ENCODE measurements at places on chromosomes 12 and 14.

- no peak for DNase-seq
These were observed 8.8 kb downstream of the NRIP2 start for GRCh38 chr12:2826036-2826435.

GRCh38 chr12:77179515-77179914, 114.1 kb upstream of the E2F7 start:
- DNase-seq: no peak

GRCh38 chr14:50049703-50050570, 66.4 kb downstream of the VCPKMT start:
- no peak for DNase-seq

- no peak for DNase-seq
These were observed 22.5 kb upstream of the CMKLR1 start for GRCh38 chr12:108361606-108362005.

GRCh38 chr12:79524507-79525148, 166.1 kb downstream of the PAWR start:
- DNase-seq: no peak

- DNase-seq: no peak
These were observed 55.8 kb downstream of the SRRM4 start for GRCh38 chr12:119036878-119037825.

- no peak for DNase-seq
These were observed 723.7 kb upstream of the USP15 start for GRCh38 chr12:61536525-61536924.

DNA sequence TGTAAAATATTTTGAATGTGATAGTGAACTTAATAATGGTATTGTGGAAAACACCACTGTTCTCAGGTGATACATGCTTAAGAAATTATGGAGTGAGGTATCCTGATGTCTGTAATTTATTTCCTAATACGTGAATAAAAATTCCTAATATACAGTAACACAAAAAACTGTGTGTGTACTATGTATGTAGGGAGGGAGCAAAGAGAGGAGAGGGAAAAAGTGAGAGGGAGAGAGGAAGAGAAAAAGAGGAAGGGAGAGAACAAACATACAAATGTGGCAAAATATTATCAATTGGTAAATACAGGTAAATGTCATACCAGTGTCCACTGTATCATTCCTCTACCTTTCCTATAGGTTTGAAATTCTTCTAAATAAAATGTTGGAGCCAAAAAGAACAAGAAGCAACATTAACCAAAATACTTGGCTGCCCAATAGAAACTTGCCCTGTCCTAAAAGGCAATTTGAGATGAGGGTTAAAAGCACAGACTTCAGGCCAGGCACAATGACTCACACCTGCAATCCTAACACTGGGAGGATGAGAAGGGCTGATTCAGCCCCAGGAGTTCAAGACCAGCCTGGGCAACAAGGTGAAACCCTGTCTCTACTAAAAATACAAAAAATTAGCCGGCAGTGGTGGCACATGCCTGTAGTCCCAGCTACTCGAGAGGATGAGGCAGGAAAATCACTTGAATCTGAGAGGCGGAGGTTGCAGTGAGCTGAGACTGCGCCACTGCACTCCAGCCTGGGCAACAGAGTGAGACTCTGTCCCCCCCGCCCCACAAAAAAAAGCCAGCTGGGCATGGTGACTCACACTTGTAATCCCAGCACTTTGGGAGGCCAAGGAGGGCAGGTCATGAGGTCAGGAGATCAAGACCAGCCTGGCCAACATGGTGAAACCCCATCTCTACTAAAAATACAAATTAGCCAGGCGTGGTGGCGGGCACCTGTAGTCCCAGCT, 14.5 kb downstream of the R3HDM2 start:
- no peak for DNase-seq

- DNase-seq: no peak
These were observed 619.4 kb downstream of the CCER1 start for GRCh38 chr12:90335566-90335965.

GRCh38 chr14:53062856-53063255, 90.3 kb downstream of the DDHD1 start:
- no peak for DNase-seq

GRCh38 chr14:20989471-20989786, 351 bp upstream of the METTL17 start:
- DNase-seq: no peak

DNA sequence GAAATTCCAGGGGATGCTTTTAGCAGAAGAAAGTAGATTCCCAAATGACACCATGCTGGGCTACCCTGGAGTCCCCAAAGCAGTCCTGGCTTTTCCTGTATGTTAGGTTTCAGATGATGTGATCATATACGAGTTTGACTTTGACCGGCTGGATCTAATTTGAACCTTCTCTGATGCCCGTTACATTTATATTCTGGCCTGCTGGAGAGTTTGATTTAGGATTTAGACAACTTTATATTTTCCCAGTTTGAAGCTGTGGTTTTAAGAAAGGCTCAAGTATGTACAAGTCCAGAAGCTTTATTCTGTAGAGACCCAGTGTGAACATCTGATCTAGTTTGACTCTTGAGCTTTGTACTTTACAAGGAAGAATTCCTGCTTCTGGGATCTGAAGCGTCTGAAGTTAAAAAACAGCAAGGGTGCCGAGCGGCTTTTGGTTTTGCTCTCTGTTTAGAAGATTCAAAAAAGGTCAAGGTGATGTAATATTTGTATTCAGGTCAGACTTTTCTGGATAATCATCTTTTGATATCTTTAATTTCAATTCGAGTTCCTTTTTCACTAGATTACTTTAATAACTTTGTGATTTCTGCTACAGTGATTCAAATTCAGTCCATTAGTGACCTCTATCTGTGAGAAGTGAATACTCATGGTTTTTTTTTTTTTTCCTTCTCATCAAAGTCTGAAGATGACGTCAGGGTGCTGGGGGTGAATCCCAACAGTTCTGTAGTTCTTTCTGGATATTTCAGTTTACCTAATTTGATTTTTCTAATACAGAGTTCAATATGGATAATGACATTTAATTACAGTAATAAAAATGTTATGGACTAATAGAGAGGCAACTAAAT, 6.3 kb downstream of the FLRT2 start:
- DNase-seq: no peak

GRCh38 chr12:117580718-117581062, 219.3 kb upstream of the NOS1 start:
- DNase-seq: no peak

- no peak for DNase-seq
These were observed 1353.9 kb downstream of the AACS start for GRCh38 chr12:126419131-126419530.

DNA sequence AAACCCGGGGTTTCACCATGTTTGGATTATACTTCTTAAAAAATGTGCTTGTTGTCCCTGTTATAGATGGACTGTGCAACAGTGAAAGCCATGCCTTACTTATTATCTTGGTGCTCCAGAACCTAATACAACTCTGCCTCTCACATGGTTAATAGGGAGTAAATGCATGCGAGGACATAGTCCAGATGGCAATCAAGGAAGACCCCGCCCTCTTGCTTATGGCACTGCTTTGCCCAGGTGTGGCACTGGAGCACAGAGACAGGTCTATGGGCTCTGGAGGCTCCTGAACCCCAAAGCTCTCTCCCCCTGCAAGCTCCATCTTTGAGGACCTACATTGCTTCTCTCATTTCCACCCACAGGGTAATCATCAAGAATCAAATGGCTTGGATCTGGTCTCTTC, 162.1 kb upstream of the NTF3 start:
- no peak for DNase-seq

All from esophagus squamous epithelium (tissue), 5 donors.